ENCODE measurements at places on chromosomes 7 and 10.

- no peak for DNase-seq
Measured at GRCh38 chr10:13774303-13774893, 187.6 kb downstream of the PRPF18 start.

DNA sequence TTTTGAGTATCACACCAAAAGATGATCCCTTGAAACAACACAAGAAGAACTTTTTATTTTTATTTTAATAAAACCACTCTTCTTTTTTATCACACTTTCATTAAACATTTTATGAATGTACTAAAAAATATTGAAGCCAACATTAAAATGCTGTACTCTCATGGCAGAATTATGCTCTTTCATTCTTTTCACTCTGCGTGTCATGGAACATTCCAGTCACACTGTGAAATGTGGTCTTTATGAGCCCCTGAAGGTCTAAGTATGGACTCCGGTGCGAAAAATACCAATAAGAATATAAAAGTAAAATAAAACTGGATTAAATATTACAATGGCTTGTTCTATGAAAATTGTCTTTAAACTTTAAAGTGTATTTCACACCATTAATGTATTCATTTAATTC is 148.4 kb downstream of the TMEM26 start:
- no peak for DNase-seq

GRCh38 chr10:13629116-13629515 is 42.4 kb downstream of the PRPF18 start:
- DNase-seq, result no peak

GRCh38 chr7:110962374-110962773 is 128.6 kb upstream of the LRRN3 start:
- DNase-seq, result no peak

DNA sequence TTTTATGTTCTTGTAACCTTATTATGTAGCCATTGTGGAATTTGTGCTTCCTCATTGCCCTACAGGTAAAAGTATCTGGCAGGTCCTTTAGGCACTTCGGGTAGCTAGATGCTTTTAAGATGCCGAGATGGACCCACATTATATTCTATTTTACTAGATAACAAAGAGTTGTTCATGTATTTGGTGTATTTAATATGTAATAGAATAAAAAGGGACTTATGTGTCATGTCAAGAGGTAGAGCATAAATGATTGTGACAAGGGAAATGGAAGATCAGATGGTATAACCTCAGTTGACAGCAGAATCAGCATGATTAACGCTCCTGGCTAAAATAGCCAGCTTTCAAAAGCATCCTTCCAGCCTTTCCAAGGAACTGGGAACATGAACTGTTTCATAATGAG is 50.6 kb downstream of the NPY start:
- DNase-seq, result no peak

GRCh38 chr10:103433858-103434257 is 18.3 kb downstream of the CALHM2 start:
- DNase-seq, result no peak

GRCh38 chr10:34666008-34666704 is 148.9 kb downstream of the PARD3 start:
- no peak for DNase-seq

- DNase-seq, result no peak
Measured at GRCh38 chr10:86195521-86196157, 171.0 kb downstream of the GRID1 start.

DNA sequence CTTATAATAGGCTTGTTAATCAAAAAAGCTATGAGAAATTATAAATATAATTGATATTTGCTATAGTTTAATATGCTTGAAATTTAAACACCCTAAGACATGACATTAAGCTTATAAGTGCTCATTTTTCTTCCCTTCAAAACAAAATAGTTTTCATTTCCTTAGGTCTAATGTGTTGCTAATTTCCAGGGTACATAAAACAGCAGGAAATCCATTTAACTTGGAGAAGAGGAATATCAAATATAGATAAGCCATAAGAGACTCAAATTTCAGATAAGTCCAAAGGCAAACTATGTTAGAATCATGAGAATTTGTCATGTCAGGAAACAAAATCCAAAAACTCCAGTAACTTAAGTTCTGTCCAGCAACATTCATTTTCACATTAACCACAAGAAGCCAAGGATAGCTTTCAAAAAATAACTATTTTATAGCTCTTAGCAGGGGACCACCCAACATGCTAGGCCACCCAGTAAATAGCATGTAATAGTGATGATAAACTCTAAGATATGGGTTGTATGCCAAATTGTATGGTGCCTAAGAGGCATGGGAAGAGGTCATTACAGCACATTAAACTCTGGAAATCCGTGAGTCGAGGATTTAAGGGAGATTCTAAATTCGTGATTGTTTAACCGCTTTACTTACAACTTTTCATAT is 298.1 kb downstream of the CRPPA start:
- no peak for DNase-seq

- no peak for DNase-seq
Measured at GRCh38 chr10:8618834-8619233, 564.3 kb downstream of the GATA3 start.

GRCh38 chr10:49571388-49571787 is 32.5 kb upstream of the ERCC6 start:
- no peak for DNase-seq

DNA sequence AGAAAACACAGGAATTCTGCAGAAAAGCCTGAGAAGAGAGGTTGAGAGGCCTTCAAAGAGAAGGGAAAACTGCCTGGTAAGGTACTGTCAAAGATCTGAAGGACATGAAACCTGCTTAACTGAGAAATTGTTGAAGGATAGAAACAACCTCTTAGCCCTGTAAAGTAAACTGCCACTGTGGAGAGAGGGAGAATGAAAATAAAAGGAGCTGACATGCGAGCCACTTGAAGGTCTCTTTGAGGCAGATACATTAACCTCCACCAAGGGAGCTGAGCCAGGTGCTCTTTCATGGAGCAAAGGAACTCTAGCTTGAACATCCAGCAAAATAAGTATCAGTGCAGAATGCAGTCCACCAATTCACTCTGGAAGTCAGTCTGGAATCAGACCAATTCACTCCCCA is 108.8 kb upstream of the FEZF1 start:
- no peak for DNase-seq

DNA sequence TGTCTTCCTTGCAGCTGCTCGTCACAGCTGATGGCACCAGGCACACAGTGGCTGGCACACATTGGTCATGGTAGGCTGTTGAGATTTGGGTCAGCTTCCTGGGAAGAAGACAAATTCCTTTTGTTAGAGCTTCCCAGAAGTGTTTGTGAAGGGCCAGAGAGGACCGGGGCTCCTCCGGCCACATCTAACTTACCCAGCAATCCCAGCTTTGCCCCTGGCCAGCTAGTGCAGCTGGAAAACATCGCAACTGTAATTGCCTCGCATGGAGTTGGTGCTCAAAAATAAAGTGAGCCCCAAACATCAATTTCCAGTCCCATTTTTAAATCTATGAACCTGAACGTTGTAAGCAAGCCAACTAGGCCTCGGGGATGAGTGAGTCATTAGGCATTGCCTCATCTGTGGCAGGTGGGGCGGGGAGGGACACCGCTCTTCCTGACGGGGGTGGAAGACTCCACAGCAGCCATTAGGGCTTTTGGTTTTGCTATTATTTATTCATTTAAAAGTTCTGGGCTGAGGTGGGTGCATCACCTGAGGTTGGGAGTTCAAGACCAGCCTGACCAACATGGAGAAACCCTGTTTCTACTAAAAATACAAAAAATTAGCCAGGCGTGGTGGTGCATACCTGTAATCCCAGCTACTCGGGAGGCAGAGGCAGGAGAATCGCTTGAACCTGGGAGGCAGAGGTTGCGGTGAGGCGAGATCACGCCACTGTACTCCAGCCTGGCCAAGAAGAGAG is 12.4 kb downstream of the CPA5 start:
- no peak for DNase-seq

DNA sequence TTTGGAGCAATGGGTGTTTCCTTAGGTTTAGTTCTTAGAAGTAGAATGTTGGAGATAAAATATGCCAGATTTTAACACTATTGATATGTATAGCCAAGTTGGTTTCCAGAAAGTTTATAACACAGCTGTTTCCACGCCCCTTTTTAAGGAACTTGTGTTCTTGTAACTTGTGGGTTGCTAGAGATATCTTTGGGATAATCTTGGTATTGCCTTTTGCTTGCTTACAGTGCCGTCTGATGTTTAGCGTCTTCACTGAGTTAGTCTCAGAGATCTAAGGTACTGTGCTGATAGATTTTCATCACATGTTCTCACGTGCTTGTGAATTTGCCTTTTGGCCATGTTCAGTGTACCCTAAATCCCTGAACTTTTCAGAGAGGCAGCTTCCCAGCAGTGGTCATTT is 12.4 kb downstream of the TMEM248 start:
- no peak for DNase-seq

DNA sequence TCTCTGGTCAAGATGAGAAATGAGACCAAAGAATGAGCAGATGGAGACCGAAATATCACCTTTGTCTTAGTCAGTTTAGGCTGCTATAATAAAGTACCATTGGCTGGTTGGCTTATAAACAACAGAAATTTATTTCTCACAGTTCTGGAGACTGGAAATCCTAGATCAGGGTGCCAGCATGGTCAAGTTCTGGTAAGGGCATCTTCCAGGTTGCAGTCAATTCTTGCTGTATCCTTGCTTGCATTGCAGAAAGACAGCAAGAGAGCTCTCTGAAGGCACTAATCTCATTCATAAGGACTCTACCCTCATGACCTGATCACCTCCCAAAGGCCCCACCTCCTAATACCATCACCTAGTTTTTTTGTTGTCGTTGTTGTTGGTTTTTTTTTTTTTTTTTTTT is 52.7 kb upstream of the MKLN1 start:
- DNase-seq, result no peak

- DNase-seq, result no peak
Measured at GRCh38 chr7:108614896-108615295, 45.2 kb downstream of the DNAJB9 start.

DNA sequence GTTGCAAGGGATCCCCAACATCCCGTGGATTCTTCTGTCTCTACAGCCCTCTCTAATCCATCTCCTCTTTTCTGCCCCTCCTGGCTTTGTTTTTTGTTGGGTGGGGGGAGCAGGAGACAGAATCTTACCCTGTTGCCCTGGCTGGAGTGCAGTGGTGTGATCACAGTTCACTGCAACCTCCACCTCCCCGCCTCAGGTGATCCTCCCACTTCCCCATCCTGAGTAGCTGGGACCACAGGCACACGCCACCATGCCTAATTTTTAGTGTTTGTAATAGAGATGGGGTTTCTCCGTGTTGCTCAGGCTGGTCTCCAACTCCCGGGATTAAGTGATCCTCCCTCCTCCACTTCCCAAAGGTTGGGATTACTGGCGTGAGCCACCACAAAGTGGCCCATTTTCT is 121.8 kb downstream of the MYL10 start:
- DNase-seq, result no peak

DNA sequence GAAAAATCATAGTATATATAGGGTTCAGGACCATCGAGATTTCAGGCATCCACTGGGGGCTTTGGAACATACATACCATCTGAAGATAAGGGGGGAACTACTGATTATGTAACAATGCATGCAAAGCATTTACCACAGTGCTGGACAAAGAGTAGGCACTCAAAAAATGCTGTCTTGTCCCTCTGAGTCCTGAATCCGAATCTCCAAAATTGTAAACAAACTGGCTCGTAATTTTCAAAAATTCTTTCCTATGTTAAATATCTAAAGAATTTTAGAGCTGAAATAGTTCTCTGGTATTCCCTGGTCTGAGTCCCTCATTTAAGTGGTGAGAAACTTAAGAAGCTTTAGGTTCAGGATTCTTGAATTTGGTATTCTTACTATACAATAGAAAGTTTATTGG is 167.8 kb upstream of the ASAH2 start:
- DNase-seq, result no peak

- no peak for DNase-seq
Measured at GRCh38 chr10:113067501-113067900, 117.5 kb downstream of the TCF7L2 start.

GRCh38 chr7:100378114-100378755 is 4.9 kb downstream of the PILRA start:
- no peak for DNase-seq

DNA sequence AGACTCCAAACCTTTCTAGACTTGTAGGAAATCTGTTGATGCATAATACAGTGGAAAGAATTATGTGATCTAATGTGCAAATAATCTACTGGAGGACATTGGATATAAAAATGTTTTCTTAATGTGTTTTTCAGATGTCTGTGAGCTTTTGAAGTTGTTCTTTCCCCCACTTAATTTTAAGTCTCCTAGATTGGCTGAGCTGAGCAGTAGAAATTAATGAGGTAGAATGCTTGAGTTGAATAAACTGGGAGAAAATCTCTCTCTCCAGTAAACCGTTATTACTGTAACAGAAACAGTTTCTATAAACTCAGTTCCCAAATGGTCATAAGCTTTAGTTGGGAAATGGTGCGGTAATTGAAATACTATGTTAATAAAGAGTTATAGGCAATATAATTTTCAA is 15.7 kb downstream of the CSGALNACT2 start:
- no peak for DNase-seq

- DNase-seq, result no peak
Measured at GRCh38 chr7:15439853-15440252, 122.0 kb downstream of the AGMO start.

DNA sequence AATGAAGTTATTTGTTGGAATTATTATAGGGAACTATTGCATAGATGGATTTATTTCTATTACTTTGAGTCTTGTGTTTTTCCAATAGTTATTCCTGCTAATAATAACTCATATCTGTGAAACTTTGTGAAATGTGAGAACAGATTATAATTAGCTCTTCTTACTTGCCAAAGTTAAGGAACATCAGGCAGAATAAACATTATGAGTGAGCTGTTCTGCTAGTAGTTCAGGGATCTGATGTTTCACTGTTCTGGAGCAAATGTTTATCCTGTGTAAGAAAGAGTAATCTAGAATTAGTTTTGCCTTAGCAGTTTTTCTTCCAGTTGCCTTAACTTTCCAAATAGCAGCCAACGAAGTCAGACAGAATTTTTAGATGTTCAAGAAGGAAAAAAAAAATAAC is 245.2 kb upstream of the PLXDC2 start:
- no peak for DNase-seq

DNA sequence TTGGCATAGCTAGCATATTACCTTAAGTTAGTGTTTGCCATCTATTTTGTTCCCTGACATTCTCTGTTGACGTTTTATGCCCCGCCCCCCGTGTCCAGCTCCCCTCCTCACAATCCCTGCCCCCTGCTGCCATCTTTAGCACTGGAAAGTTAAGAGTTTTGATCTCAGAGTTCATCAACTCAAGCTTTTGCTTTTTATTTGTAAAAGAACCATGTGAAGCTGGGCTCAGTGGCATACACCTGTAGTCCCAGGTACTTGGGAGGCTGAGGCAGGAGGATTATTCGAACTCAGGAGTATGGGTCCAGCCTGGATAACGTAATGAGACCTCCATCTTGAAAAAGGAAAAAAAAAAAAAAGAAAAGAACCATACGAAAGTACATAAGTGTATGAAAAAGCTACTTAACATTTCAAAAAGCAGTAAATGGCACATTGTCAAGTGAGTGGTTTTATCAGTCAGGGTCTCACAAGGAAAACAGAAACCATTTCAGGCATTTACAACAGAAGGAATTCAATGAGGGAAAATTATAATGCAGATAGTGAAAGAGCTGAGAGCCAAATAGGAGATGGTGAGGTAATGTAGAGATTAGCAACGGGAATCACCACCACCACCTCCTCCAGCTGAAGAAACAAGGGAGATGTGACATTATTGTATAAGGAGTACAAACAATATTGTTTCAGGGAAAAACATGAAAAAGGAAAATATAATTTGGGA is 64.9 kb downstream of the MCU start:
- DNase-seq, result no peak

All from HuH-7 (cell line).